ENCODE measurements at places on chromosomes 2 and 18.

DNA sequence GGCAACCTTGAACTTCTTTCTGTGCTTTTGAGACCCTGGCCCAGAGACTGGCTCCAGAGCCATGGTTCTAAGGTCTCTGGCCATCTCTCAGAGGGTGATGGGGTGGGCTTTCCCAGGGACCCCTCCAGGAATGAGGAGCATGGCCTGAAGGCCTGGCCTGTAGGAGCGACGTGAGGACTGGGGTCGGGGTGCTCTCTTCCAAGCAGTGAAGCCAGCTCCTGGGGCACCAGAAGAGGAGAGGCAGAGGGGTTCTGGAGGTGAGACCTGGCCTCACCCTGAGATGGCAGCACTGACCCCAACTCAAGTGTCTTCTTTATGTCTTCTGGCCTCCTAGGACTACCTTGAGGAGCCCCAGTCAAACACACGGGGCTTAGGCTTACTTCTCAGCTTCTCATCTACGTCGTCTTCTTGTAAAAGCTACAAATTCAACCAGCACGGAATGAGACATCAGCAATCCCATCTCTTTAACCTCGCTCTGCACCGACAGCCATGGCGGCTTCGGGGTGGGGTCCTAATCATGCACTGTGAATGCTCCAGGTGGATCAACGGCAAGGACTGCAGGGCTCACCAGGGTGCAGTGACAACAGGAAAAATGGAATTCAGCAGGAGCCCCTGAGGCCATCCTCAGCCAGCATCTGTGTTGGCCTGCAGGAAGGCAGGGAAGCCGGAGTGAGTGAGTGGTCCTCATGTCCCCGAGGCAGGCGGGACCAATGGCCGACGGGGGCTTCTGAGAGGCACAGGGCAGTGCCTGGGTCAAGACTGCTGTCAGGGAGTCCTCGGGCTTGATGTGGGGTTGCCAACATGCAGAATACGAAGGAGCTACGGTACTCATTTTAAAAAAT lies 214.1 kb downstream of the HDAC4 start:
- no peak for DNase-seq

- DNase-seq: no peak
Observed at GRCh38 chr2:120538691-120539423, 192.9 kb downstream of the INHBB start.

GRCh38 chr2:173524256-173524955 lies 169.7 kb downstream of the CDCA7 start:
- DNase-seq: no peak

DNA sequence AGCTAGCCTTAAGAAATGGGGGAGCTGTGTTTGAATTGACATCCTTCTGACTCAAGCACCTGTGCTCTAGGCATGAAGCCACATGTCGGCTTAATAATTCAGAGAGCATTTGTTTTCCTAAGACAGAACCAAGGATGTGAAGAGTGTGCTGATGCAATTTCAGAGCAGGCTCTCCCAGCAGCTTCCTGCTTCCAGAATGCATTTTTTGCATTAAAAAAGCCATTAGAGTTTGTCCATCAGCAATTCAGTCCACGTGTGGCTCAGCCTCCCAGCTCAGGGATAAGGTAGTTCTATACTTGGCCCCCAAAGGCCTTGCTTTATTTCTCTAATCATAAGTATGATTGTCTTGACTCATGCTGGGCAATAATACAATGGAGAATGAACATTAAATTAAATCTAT lies 37.7 kb downstream of the DOCK10 start:
- no peak for DNase-seq

Measured in hippocampal formation (tissue), 2 donors.